HT1080 (cell line): ENCODE measurements at places on chromosomes 7 and 10. TPM values are rescaled to one million over a fixed set of nuclear protein-coding genes. Genes with fewer than 3 reads are reported as not detected.

DNA sequence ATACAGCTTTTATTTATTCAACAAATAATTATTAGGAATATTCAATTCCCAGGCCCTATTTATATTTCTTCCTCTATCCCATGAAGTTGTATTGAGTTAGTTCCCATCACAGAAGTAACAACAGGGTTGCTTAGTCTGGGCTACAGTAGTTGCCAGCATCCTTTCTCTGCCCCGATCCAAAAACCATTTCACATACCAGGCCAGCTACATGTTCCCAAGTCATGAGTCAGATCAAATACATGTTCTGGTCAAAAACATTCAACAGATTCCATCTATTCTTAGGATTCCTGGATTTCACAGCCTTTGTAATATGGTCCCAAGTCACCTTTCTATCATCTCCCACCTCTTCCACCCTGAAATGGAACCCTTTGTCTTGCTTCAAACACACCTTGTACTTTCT, 91.6 kb downstream of the RAB11FIP2 start:
- DNase-seq = no peak

GRCh38 chr10:132399117-132400035, 2.4 kb downstream of the PWWP2B start:
- DNase-seq = no peak

DNA sequence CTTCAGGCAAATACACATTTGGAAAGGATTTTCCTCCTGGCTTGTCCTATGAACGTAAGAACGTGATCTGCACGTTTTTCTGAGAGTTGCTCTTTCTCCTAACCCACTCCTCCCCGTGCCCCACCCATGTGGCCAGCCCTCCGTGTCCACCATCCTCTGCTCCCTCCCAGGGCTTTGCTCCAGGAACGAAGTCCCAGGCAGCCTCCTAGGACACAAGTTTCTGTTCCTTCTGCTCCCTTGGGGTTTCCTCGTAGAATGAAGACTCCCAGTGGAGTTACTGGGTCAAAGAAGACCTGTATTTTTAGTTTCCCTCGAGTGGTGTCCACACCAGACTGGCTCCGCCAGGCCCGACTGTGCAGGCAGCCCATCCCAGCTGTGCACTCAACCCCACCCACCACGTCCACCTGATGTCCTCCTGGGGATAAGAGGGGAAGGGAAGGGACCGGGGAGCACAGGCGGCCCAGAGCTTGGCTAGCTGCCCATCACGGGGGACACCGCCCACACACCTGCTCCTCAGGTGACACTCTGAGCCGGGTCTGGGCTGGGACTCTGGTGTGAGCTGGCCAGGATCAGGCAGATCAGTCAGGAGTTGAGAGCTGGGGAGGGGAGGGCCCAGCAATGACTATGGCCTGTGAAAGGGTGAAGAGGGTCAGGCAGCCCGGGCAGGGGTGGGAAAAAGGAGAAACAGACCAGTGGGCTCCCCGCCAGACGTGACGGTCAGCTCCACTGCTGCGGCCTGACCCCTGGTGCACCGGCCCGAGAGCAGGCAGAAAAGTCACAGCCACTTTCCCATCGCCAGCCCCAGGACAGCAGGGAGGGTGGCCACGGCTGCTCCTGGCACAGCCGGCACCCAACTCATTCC, 54.3 kb upstream of the PPP2R2D start:
- DNase-seq = no peak

DNA sequence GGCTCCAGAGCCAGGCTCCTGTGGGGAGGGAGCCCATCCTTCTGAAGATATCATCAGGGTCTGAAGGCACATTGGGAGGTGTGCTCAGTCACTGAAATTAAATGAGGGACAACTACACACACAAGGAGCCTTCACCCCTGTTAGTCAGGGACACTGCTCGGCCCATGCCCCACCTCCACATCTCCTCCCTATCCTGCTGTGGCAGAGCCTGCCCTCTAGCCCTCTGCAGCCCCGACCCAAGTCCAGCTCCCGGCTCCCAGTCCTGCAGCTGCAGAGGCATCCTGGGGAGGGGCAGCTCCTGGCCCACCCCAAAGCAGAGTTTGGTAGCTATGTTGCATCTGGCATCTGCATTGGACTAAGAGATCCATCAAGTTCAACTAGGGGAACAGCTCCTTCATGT, 136.3 kb downstream of the ZNF248 start:
- no peak for DNase-seq

The CDH23 gene
- 0.23 TPM in 1 of 2 replicates, not detected in the other for total RNA-seq

The CHST15 gene
- total RNA-seq = 10.9 and 19.2 TPM in 2 replicates

The ANKRD1 gene
- total RNA-seq = 75.3 and 102 TPM in 2 replicates

DNA sequence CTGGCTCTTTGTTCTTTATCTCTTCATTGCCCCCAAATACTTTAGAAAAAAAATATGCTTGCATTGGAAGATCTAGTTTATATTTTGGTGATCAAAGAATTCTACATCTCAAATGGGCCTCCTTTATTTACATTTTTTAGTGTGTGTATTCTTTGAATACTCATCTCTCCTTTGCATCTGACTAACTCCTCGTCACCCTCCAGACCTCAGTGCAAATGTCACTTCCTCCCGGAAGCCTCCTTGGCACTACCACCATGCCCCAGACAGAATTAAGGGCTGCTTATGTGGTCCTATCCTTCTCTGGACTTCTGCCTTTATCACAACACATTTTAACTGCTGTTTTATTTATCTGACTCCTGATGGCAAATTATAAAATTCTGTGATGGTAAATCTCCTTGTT, 52.0 kb upstream of the PPP1R3C start:
- DNase-seq = peak; percentile 63

- DNase-seq = no peak
Observed at GRCh38 chr10:54667136-54667535, 133.9 kb downstream of the PCDH15 start.

DNA sequence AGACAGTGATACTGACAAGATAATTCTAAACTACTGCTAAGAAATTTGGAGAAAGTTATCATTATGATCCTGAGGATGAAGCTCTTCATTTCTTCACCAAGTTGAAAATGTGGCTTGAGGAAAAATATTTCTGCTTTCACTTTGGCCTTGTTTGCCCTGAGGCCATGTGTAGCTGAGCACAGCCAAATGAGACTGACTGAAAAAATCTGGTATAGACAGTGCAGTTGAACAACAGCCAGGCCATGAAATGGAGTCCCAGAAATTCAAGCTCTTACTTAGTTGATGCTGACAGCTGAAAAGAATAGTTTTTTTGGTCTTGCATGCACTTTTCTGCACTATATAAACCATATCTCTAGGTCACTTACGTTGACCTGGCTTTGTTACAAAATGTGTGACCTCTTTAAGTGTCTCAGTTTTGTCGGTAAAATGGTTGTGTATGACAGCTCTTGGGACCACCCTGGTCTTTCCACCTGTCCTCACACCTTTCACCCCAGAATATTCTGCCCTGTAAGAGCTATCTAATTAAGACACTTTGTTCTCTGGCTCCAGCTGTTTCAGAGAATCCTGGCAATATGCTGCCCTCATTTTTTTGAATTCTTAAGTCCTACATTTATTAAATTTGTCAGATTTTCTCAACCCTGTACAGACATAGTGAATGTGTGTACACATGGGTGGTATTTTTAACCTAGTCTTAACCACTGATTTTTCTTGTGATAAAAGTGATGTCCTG, 91.3 kb downstream of the CD36 start:
- DNase-seq = no peak

DNA sequence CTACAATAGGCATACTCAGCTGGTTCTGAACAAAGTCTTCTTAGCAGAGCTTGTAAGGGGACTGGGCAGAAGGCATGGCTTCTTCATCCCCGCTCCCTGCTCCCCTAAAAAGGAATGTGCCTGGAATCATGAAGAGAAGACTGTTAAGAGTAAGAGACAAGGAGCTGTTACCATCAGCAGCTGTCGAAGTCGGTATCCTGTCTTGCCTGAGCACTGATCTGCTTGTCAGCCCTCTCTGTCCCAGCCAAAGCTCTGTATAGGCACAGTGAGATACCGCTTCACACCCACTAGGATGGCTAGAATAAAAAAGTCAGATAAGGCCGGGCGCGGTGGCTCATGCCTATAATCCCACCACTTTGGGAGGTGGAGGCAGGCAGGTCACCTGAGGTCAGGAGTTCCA, 2.4 kb downstream of the ABLIM1 start:
- no peak for DNase-seq

DNA sequence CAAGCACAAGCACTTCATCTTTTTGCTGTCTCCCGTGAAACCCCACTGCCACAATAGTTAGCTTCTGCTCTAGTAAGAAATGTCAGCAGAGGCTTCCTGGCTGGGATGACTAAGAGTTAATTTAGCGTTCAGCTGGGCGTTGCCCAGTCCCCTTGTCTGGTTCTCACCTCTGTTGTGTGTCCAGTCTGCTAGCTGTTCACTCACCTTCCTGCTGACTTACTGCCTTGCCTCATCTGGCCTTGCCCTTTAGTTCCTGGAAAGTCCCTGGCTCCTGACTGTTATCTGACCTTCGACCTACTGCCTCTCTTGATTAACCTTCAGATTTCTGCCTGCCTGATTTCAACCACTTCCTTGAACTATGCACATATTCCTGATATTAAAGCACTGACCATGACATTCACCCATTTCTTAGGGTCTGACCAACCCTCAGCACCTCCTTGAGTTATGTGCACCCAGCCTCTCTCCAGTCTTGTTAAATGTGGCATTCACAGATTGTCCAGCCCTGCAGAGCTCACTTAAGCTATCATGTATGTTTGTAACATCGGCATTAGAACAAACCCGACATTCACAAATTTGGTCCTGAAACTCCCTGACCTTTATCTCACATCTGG, 30.3 kb downstream of the C7orf33 start:
- peak; percentile 41 for DNase-seq

- DNase-seq = no peak
Observed at GRCh38 chr10:29555091-29555745, 79.6 kb downstream of the SVIL start.

The UCN3 gene
- not detected in 2 replicates for total RNA-seq

DNA sequence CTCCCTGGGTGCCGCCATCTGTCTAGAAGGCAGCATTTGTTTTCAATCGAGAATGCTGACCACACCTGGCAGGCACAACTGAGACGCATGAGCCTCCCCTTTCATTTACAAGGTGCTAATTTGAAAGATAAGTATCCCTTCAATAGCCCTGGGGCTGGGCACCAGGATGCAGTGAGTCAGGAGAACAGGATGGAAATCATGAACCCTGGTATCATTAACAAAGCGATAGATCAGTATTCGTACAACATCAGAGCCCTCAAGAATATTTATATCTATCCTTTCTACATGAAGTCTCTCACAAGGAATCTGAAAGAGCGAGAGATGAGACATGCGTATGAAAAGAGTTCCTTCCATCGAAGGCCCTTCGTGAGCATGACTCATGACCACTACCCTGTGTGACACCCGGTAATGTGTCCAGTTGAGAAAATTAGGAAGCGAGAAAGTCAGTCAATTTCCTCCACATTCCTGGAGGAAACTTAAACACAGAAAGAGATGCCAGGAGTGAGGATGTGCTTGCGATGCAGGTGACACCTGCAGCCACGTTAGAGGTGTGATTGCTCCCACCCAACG, 123.1 kb upstream of the PITRM1 start:
- no peak for DNase-seq

GRCh38 chr10:17527514-17528146, 73.2 kb upstream of the ST8SIA6 start:
- DNase-seq = peak; percentile 95

The WBP1L gene
- total RNA-seq = 19.0 and 25.7 TPM in 2 replicates

- no peak for DNase-seq
Observed at GRCh38 chr10:59007307-59008025, 169.0 kb upstream of the PHYHIPL start.

DNA sequence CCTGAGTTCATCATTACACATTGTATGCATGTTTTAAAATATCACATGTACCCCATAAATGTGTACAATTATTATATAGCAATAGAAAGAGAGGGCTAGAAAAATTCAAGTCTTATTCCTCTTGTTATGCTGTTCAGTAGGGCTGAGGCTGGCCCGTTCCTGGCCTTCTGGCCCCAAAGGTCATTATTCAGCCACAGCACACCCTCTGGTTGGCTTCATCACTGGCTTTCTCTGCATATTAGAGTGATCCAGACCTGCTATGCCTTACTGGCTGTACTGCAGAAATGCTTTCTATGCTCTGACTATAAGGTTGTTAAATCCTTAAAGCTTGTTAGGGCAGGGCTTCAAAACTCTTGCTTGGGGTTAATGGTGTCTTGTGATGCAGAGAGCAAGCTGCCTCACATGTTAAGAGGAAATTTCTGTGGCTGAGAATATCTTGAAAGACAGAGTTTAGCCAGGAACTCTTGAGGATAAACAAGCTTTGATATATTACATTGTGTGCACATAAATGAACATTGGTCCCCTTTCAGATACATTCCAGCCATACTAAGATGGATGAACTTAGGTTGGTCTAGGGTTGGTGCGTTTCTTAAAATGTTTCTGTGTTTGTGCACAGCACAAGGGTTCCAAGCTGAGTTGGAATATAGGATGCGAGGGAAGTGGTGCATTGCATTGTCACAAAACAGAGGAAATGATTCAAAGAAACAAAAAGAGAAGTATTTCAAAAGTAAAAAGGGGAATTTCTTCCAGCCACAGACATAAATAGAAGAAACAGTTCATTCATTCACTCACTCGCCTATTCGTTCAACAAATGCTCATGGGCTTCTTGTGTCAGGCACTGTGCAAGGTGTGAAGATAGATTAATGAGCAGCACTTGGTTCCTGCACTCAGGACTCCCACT, 61.6 kb upstream of the WDR11 start:
- DNase-seq = no peak

The LRIT1 gene
- not detected in 2 replicates for total RNA-seq

- DNase-seq = no peak
Observed at GRCh38 chr10:29627201-29628132, 7.3 kb downstream of the SVIL start.

GRCh38 chr10:130061760-130062159, 48.9 kb downstream of the C10orf143 start:
- DNase-seq = no peak

GRCh38 chr10:115830265-115830970, 442.6 kb downstream of the GFRA1 start:
- DNase-seq = no peak

DNA sequence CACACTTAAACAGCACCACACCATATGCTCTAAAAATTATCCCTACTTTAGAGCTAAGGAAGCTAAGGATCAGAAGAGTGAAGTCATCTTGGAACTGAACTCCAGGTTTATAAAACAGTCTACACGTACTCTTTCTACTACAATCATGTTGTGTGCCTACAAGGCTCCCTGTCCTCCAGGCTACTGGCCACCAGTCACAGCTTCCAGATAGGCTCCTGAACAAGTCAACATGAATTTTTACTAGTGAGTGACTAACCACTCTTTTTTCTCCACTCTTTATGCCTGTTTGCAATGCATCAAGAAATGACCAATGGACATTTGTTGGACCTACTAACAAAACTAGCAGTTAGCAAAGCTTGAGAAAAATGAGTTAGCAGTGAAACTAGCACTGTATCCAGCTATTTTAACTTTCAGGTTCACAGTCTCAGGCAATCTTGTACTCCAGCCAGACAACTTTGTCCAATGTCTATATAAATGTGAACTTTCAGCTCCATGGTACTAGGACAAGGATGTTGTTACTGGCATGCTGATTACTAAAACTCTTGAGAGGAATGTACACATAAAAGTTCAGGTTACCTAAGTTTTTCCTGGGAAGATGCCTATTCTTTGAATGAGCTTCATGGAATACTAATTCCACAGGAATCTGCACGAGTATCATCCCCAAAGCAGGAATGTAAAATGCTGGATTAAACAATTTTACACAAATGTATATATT, 180.0 kb downstream of the BTAF1 start:
- no peak for DNase-seq
